ENCODE measurements at places on chromosomes 16 and 17. TPM values are rescaled to one million over a fixed set of nuclear protein-coding genes. Genes with fewer than 3 reads are reported as not detected.

The EVI2B gene
- not detected for total RNA-seq

The ZNF764 gene
- total RNA-seq: 3.6 TPM

The DPEP3 gene
- total RNA-seq: 0.19 TPM

DNA sequence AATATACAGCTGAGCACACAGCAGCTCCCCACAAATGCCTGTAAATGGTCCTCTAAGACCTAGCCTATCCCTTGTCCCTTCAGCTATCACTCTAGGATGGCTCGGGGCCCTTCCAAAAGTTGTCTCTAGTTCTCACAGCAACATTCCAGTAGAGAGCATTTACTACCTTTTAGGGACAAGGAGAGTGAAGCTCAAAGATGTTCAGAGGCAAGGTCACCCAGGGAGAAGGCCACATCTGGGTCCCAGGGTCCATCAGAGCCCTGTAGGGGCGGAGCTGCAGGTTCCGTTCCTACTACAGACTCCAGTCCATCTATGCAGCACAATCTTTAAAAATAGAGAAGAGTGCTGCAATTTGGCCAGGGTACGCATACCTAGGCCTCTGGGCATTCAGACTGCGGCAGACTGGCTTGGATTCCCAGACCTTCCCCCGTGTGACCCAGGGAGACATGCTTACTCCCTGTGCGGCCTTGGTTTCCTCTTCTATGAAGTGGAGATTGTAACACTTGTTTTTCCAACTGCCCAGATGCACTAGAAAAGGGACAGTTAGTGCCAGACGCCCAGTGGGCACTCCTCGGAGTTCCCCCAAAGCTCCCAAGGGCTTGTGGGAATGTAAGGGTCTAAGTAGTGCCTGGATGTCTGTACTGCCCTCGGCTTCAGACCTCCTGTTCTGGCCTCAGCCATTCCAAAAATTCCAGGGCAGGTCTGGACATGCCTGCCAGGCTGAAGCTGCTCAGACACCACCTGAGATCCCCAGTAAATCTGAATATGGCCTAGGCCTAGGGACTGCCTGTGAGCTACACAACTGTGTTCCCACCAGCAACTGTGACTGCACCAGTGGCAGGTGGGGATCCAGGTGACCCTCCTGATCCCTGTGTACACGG is 2.5 kb downstream of the SLC12A4 start:
- DNase-seq: no peak

DNA sequence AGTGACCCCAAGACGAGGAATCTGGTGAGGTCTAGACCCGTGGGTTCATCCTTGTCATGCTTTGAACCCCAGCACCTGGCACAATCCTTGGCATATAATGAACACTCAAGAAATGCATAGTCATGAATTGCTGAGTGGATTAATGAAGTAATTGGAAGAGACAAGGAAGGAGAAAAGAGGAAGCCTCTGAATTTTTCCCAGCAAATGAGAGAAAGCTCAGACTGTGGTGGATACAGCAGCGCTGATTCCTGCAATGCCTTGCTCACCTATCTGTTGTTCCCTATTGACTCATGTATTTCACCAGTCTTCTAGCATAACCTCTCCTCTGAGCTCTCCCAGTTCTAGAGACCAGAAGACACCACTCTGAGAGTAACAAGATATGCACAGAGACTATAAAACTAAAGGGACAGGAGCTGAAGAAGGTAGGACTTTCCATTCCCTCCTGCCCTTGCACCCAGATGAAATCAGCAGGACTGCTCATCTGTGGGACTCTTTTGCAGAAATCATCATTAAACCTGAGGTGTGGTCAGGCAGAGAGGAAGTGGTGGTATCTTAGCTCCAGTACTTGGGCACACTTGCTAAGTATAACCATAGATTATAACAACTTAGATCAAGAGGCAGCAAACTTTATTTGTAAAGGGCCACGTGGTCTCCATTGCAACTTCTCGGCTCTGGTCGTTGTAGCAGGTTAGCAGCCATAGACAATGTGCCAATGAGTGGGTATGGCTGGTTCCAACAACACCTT is 102.8 kb downstream of the MAF start:
- no peak for DNase-seq

DNA sequence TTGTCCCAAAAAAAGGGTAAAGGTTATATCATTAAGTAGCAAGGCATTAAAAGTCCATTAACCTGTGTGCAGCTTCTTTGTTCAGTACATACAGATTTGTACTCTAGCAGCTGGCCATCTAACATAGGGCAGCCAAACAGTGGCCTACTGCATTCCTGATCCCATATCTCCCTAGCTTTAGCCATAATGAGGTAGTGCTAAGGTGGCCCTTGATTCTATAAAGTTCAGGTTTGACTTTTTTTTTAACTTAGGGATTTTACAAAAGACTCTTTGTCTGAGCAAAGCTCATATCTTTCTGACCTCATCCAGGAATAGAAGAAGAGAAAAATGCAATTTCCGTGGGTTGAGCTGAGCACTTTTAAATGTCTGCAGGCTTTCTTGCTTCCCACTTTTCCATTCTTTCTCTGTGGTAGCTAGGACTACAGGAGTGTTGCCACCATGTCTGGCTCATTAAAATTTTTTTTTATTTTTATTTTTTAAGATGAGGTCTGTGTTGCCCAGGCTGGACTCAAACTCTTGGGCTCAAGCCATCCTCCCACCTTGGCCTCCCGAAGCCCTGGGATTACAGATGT is 19.5 kb upstream of the CDC6 start:
- no peak for DNase-seq

- peak; percentile 74 for DNase-seq
These were observed 137.9 kb downstream of the CDH11 start for GRCh38 chr16:64983963-64984362.
